ENCODE measurements at places on chromosomes 7 and 10.
A peak's percentile ranks its signal among the peaks of the same experiment; 100 is the strongest.

GRCh38 chr10:131858583-131859340, 42.0 kb upstream of the PPP2R2D start:
- ATAC-seq: no peak

GRCh38 chr7:29126804-29127203, 19.5 kb downstream of the CPVL start:
- ATAC-seq: no peak

- no peak for ATAC-seq
Measured at GRCh38 chr10:97596101-97597082, 6.9 kb downstream of the C10orf62 start.

- ATAC-seq: no peak
Measured at GRCh38 chr10:48541144-48541795, 63.6 kb downstream of the ARHGAP22 start.

GRCh38 chr10:103044942-103045489, 126.9 kb downstream of the CNNM2 start:
- ATAC-seq: no peak

DNA sequence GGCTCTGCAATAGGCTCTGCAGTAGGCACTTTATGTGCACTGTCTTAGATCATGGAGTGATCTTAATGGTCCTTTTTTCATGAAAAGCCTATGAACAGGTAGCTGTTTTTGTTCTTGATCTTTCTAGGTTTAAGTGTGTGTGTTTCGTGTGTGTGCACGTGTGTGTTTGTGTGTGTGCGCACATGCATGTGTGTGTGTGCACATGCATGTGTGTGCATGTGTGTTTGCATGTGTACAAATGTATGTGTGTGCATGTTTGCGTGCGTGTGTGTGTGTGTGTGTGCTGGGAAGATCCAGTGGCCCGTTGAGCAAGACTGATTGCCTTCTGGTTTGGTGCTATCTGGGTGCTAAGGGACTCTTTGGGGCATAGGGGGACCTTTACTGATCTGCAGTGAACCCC, 334.8 kb downstream of the GLRX3 start:
- ATAC-seq: no peak

DNA sequence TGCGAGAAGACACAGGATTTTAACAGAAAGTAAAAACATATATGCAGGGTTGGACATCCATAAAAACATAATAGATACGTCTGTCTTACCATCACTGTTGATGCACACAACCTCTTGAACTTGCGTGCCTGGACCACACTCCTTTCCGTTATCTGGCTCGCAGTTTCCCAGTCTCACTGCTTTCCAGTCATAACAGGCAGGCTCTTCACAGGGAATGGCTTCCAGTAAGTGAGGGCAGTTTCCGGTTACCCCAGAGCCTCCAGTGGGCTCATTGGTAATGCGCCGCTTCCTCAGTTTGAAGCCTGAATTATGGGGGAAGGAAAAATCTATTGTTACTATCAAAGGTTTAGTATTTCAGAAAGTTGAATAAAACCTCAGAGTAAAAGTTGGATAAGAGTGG, 290.7 kb downstream of the THSD7A start:
- no peak for ATAC-seq

GRCh38 chr7:139023076-139023475, 12.8 kb downstream of the ZC3HAV1L start:
- no peak for ATAC-seq

DNA sequence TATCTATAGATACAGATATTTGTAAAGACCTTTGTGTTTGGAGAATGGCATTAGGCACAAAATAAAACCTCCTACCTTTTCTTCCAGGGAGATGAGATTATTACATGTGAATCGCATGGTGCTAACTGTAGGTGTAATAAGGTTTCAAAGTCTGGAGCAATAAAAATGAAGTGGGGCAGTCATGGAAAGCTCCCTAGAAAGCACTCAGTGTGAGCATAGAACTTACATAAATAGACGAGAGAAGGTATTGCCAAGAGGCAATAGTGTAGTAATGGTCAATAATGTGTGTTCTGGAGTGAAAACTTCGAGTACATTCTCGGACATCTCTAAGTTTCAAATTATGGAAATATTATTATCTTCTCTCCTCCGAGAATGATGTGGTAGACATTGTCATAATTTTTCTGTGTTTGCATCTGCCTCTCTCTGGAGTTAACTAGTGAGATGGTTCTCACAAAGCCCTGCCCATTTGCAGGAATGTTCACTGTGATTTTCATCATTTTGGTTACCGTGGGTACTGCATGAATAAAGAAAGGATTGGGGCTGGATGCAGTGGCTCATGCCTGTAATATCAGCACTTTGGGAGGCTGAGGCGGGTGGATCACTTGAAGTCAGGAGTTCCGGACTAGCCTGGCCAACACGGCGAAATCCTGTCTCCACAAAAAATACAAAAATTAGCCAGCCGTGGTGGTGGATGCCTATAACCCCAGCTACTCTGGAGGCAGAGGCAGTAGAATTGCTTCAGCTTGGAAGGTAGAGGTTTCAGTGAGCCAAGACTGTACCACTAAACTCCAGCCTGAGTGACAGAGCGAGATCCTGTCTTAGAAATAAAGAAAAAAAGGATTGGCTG, 10.6 kb downstream of the VIM start:
- ATAC-seq: no peak

- ATAC-seq: no peak
Measured at GRCh38 chr7:83161186-83161585, 1.5 kb downstream of the PCLO start.

DNA sequence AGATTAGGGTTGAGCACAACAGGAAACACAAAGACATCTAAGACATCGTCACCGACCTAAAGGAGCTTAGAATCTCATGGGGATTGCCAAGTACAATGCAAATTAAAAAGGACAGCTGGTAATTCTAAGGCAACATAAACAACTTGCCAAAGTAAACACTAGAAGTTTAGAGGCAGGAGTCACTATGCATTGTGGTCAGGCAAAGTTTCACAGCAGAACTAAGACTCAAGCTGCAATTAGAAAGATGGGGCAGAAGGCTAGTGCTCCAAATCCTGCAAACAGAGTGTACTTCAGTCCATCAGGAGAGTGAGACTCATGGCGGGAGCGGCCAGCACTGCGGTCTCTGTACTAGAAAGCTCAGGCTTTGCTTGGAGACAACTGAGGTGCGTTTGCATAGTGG, 52.7 kb downstream of the HIPK2 start:
- no peak for ATAC-seq

GRCh38 chr10:126058104-126058503, 161.7 kb downstream of the FANK1 start:
- ATAC-seq: no peak

DNA sequence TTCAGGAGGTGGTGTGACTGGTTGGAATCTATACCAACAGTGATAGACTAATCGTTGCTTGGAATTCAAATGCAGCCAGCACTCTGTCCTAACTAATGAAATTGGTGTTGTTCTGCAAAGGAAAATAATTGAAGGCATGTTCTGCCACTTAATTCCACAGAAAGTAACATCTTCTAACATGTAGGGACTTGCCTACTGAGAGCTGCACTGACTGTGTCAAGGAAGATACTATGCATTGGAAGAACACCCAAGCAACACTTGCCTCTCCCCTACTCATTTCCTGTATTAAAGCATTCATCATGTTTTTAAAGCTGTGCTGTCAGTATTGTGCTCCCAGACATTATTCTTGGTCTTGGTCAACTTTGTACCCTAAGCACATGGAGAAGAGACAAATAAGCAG, 2.7 kb upstream of the CYP3A7 start:
- no peak for ATAC-seq

GRCh38 chr10:25852364-25852941, 81.6 kb upstream of the MYO3A start:
- no peak for ATAC-seq

- no peak for ATAC-seq
Measured at GRCh38 chr10:63478564-63478963, 12.8 kb upstream of the JMJD1C start.

DNA sequence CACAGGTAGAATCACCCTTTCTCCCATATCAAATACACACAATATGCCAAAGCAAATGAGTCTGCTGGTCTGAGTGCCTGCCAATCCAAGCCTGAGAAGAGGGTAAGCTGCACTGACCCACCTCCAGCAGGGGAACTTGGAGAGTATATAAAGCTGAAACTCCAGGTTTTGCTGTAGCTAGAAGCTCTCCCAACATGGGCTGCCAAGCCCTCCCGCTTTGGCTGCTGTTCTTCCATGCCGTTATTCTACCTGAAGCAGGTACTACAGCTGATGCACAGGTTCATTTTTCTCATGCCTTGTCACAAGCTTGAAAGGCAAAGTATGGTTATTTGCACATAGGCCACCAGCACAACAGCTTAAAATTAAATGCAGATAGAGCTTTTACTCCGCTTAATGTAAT, 21.5 kb upstream of the C10orf120 start:
- ATAC-seq: no peak

GRCh38 chr7:3895341-3896116, 594.5 kb downstream of the SDK1 start:
- ATAC-seq: no peak

- ATAC-seq: no peak
Measured at GRCh38 chr7:105257338-105257737, 131.4 kb downstream of the SRPK2 start.

DNA sequence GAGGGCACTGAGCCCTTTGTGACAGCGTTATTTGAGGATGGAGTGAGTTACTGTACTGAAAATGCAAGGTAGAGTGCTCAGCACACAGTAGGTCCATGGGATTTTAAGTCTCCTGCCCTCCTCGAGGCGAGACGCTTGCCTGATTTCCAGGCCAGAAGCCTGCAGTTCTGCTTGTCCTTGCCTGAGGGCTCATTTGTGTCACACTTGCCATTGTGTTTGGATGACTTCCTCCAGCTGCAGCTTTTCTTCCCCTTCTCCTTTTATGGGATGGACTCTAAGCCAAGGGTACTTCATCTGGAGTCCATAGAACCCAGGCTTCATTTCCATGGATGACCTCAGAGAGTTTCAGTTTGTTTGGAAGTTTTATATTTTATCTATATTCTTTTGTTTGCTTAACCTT, 304.2 kb upstream of the BMPER start:
- no peak for ATAC-seq

DNA sequence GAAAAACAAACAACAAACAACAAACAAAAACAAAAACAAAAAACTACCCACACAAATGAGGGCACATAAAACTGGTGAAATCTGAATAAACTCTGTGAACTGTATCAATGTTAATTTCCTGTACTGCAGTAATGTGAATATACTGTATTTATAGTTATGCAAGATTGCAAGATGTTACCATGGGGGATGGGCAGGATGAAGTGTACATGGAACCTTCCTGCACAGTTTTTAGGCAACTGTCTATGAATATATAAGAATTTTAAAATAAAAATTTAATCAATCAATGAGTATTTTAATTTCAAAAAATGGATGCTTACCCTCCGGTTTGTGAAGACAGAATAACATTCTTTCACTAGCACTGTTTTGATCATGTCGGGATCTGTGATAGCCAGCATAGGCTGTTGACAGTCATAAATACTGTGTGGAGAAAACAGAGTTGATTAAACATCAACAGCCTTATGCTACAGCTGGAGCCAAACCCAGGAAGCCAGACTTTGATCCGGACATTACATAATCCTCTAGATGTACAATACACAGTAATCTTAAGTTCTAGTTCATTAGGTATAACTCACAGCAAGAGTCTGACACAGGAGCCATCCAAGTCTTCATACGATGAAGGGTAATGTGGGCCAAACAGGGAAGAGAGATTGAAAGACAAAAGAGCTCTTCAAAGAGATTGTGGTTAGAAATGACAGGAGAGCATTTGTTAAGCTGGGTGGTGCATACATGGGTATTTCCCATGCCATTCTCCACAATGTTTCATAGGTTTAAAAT, 14.8 kb downstream of the CYP3A7 start:
- peak; percentile 76 for ATAC-seq

DNA sequence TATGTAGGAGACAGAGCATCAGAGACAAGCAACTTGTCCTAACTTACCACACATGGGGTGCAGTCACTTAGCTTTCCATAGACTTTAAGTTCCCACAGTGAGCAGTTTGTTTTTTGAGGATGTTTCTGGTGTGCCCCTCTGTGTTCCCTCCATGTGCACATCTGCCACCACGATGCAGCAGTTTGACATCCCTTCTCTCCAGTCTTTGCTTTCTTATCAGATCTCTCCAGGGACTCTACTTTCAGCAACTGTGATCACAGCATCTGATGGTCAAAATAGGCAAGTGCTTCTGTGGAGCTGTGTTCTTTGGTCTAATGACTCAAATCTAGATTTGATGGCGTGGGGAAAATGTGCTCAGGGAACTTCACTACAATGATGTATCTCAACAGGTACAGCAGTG, 96.5 kb upstream of the NAMPT start:
- ATAC-seq: no peak

- ATAC-seq: no peak
Measured at GRCh38 chr7:12127455-12127854, 83.6 kb upstream of the TMEM106B start.

DNA sequence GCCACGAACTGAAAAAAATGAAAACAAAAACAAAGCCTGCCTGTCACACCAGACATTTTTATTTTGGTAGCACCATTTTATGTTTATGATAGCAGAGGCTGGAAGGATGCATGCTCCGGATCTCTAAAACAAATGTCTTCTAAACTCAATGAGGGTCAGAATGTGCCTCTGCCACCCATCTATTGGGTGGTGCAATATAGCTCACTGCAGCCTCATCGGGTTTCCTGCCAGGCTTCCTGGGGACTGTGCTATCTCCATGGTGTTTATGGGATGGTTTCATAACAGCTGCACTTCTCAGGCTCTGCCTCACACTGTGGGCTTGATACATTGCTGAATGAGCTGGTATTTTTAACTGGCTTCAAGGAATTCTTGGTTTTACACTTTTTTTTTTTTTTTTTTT, 94.4 kb downstream of the ITIH5 start:
- ATAC-seq: no peak

GRCh38 chr7:37690206-37690605, 6.6 kb downstream of the GPR141 start:
- ATAC-seq: no peak

- ATAC-seq: no peak
Measured at GRCh38 chr10:62584731-62585130, 210.6 kb downstream of the ZNF365 start.

DNA sequence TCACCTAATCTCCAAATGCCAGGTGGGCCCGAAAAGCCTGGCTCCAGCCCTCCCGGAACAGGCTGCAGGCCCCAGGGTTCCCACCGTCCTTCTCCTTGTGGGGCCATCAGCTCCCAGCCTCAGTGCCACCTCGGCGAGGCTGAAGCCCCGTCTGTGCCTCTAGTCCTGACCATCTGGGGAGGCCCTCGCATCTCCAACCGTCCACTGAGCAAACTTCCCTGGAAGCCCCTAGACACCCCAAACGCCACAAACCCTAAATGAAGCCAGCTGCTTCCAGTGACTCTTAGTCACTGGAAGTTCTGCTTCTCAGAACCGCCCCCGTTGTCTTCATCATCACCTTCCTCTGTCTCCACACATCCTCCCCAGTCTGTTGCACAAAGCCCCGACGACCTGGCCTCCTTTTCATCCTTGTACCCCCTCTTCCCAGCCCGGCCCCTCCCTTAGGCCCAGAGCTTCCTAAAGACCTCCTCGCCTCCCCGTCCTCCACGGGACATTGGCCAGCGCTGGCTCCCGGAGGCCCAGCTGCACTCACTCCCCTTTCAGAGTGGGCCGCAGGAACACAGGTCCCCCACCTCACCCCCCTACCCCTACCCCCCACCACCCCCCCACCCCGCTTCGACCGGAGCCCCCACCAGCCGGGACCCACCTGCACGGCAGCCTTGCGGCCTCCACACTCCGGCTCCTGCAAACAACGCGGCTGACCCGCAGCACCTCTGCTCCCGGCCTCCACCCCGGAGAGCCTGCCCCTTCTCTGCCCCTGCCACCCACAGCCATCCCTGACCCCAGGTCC, 1.1 kb upstream of the DIP2C start:
- peak; percentile 61 for ATAC-seq
